ENCODE measurements at places on chromosomes 5 and 9.

GRCh38 chr5:203246-203930 is 12.1 kb downstream of the LRRC14B start:
- no peak for DNase-seq

GRCh38 chr5:34003941-34004340 is 3.9 kb downstream of the AMACR start:
- DNase-seq, result no peak

- no peak for DNase-seq
Observed at GRCh38 chr9:77158772-77159513, 18.4 kb upstream of the VPS13A start.

DNA sequence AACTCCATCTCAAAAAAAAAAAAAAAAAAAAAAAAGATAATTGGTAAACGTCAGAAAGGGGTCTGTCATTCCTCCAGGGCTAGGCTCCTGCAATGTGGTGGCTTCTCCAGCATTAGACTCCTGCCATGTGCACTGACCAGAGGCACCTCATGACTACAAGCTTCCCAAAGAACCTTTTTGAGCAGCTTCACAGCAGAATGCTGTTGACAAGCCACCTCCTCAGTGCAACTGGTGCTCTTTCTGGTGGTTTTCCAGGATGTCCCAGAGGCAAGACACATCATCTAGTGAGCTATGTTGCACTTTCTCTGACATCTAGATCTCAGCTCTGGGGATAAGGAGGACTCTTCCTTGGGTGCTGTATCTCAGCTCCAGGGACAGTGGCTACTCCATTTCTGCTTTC is 11.6 kb downstream of the RPL37 start:
- DNase-seq, result no peak
